NCI-H1092 (cell line): ENCODE measurements at places on chromosomes 6 and 20.

GRCh38 chr6:104527761-104528415 is 331.8 kb downstream of the HACE1 start:
- no peak for DNase-seq

- DNase-seq = no peak
These were observed 11.4 kb downstream of the TJAP1 start for GRCh38 chr6:43488667-43489276.

DNA sequence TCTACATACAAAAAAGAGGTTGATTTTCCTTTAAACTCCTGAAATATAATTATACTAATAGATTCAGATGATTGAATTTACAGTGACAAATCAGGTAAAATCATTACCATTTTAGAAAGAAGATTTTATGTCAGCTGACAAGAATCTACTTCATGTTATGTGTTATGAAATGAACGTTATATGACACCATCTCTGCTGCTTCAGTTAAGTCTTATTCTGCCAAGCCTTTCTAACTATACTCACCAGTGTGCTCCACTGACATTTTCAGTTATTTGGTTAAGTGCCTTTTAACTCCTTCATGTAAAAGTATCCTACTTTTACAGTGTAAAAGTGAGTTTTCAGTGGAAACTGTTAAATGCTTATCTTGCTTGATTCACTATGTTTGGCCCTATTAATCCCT is 80.4 kb downstream of the RWDD2A start:
- DNase-seq = no peak

DNA sequence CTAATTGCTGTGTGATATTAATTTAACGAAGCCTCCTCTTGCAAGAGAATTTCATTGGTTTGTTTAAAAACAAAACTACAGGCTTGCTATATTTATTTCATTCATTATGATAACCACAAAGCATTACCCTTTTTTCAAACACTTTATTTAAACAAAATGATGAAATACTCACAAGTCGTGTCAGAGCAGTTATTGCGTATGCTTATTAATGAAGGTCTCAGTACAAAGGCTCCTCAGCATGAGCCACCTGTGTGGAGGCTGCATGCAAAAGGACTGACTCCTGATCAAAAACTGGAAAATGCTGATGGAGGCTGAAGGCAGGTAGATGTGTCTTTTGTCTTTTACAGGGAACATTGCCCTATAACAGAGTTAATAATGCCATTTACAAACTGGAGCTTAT is 130.5 kb downstream of the CRYBG1 start:
- no peak for DNase-seq

DNA sequence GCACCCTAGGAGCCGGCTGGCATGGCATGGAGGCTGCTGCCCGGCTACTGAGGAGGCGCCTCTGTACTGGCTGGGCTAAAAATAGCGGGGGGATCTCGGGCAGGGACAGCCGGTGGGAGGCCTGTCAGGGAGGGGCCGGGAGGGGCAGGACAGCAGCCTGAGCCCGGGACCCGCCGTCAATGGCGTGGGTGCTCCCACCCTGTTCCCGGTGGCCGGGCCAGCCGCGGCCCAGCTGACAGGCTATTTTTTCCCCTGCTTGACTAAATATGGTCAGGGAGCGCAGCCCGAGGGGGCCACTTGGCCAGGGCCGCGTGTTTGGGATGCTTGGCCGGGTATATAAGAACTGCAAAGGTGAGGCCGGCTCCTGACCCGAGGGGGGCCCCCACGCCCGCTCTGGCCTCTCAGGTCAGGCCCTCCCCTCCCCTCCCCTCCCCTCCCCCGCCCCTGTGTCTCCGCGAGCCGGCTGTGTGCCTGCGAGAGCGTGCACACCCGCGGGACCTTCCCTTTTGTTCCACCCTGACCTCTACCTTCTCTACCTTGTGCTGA is 74.4 kb upstream of the GATA5 start:
- DNase-seq = no peak

DNA sequence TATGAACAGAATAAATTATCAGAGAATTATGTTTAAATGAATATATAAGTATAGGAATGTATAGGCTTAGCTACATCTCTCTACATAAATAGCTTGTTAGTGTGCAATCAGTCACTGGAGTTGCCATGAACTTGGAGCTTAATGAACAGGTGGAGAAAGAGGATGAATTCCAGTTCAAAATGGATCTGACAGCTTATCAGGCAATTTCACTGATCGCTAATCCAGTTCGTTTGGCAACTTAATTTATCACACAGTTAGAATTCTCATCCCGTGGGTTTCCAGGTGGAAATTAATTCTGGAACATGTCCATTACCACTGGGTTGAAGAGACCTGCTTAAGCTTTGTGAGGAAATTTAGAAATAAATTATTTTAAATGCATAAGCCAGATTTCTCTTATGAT is 118.1 kb downstream of the MACROD2 start:
- no peak for DNase-seq

DNA sequence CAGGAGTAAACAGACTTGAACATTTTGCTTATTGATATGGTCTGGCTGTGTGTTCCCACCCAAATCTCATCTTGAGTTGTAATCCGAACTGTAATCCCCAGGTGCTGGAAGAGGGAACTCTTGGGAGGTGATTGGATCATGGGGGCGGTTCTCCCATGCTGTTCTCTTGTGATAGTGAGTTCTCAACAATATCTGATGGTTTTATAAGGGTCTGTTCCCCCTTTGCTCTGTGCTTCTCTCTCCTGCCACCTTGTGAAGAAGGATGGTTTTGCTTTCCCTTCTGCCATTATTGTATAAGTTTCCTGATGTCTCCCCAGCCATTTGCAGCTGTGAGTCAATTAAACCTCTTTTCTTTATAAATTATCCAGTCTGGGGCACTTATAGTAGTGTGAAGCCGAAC is 40.0 kb downstream of the MYLIP start:
- no peak for DNase-seq

GRCh38 chr6:5053038-5053437 is 32.1 kb upstream of the PPP1R3G start:
- DNase-seq = no peak

GRCh38 chr6:156098839-156099238 is 643.2 kb upstream of the NOX3 start:
- no peak for DNase-seq
